ENCODE measurements at places on chromosomes 1 and 21.

DNA sequence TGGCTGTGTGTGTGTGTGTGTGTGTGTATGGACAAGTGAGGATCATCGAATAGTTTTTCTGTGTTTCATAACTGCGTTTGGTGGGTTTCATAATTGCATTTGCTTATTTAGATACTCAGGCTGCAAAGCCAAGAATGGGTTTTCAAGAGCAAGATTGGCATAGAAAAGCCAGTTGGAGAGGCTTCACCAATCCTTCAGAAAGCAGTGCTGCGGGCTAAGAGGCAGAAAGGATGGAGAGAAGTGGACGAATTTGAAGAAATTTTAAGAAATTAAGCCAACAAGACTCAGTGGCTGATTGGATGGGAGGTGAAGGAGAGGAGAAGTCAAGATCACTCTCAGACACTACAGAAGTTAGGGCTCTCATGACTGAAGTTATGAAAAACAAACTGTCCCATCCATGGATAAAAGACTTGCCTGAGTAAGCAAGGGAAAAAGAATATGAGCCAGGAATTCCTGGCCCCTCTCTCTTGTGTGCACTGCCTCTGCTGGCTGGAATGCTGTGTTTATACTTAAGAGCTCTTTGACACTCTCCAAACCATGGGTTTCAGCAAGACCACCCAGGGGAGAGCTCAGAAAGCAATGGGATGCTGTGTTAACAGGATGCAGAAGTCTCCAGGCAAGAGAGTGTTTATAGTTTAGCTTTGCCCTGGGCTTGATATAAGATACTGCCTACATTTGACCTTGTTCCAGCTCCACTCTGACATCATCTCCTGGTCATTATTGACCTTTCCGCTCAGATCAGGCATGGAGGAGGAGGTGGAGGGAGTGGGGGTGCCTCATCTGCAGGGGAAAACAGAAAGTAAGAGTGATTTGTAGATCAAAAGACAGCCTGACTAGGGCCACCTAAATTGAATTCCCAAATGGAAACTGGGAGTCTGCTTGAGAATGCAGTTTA is 232.0 kb upstream of the PLXNA2 start:
- no peak overlapping the region for H3K27ac ChIP-seq
- no peak for DNase-seq
- H3K27me3 ChIP-seq = no peaks in the 10 kb centered on the region
- H3K4me3 ChIP-seq = no peak overlapping the region

DNA sequence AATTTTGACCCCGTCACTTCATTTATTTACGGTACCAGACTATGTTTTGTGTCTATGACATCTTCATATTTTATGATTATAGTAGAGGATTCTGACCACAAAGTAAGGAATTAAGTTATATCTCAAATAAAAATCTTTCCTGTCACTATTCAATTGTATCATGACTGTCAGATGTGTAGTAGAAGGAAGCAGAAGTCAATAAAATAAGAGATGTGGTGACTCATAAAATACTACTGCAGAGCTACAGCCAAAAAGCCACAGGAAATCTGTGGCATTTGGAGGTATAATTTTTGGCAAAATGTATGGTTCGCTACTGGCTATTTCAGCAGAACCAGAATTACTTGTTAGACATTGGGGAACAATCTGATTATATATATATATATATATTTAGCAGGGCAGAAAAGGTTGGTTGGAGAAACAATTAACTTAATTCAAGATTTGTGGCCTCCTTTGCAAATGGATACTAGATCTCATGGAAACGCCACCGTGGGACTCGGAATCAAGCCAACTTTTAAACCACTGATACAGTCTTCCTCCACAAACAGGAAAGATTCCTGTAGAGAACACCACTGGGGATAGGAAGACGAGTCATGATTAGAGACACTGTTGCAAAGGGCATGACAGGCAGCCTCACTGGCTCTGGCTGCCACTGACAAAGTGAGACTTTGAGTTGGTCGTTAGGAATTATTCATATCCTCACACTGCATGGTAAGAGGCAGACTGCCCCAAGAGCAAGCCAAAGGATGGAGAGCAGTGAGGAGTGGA is 5.1 kb downstream of the FCRL2 start:
- no peaks in the 10 kb centered on the region for H3K36me3 ChIP-seq
- H3K27ac ChIP-seq = no peak overlapping the region
- H3K4me3 ChIP-seq = no peak overlapping the region
- H3K4me1 ChIP-seq = no peaks in the 10 kb centered on the region
- DNase-seq = no peak

DNA sequence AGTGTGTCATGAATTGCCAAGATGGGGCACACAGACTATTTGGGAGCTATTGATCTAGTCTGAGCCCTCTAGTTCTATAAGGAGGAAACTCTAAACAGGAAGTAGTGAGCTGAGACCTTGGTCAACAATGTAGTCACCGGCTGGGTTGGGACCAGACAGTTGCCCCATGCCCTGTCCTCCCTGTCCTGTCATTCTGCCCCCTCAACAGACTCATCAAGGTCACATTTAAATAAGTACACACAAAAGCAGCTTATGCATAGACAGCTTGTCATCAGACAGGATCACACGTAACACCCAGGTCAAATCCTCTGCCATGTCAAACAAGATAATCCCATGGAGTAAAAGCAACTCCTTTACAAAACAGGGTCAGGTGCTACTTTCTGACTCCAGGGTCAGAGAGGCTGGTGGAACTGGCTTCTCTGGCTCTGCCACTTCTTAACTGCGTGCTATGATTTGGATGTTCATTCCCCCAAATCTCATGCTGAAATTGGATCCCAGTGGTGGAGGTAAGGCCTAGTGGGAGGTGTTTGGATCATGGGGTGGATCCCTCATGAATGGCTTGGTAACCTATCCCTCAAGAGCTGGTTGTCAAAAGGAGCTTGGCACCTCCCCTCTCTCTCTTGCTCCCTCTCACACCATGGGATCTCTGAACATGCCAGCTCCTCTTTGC is 128.9 kb downstream of the HIVEP3 start:
- H3K4me3 ChIP-seq = no peak overlapping the region
- H3K27me3 ChIP-seq = no peaks in the 10 kb centered on the region
- H3K36me3 ChIP-seq = no peaks in the 10 kb centered on the region

GRCh38 chr1:90274376-90274775 is 279.5 kb downstream of the ZNF326 start:
- H3K4me3 ChIP-seq = no peak overlapping the region
- no peaks in the 10 kb centered on the region for H3K4me1 ChIP-seq
- DNase-seq = no peak
- H3K27me3 ChIP-seq = no peaks in the 10 kb centered on the region
- H3K36me3 ChIP-seq = no peaks in the 10 kb centered on the region

DNA sequence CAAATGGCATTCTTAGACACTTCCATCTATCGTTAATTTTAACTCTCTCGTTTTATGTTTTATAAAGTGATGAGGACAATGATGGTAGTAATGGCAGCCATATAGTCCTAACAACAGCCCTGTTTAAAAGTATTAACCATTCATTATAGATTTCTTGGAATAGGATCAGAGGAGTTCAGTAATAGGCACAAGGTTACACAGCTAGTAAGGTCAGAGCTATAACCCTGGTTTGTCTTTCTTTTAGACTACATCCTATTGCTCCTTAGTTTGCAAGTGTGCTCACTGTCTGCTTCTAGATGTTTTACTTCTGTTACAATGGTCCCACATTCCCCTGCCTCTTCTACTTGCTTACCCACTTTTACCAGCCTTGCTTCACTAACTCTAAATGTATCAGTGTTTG is 50.9 kb downstream of the TLCD4 start:
- peaks cover 15% of the 10 kb centered on the region for H3K4me1 ChIP-seq
- H3K4me3 ChIP-seq = no peak overlapping the region
- H3K36me3 ChIP-seq = no peaks in the 10 kb centered on the region
- DNase-seq = no peak
- H3K27me3 ChIP-seq = no peaks in the 10 kb centered on the region

- H3K27me3 ChIP-seq = no peaks in the 10 kb centered on the region
- DNase-seq = no peak
- H3K27ac ChIP-seq = no peak overlapping the region
- H3K36me3 ChIP-seq = no peaks in the 10 kb centered on the region
- no peaks in the 10 kb centered on the region for H3K4me1 ChIP-seq
Observed at GRCh38 chr1:100364697-100365096, 12.4 kb downstream of the CDC14A start.

GRCh38 chr1:13808729-13809131 is 108.7 kb downstream of the PRDM2 start:
- H3K27ac ChIP-seq = no peak overlapping the region
- H3K27me3 ChIP-seq = no peaks in the 10 kb centered on the region

- no peaks in the 10 kb centered on the region for H3K27me3 ChIP-seq
- H3K4me3 ChIP-seq = no peak overlapping the region
- H3K27ac ChIP-seq = no peak overlapping the region
- H3K36me3 ChIP-seq = no peaks in the 10 kb centered on the region
Observed at GRCh38 chr1:174965362-174966007, 34.3 kb upstream of the CACYBP start.

DNA sequence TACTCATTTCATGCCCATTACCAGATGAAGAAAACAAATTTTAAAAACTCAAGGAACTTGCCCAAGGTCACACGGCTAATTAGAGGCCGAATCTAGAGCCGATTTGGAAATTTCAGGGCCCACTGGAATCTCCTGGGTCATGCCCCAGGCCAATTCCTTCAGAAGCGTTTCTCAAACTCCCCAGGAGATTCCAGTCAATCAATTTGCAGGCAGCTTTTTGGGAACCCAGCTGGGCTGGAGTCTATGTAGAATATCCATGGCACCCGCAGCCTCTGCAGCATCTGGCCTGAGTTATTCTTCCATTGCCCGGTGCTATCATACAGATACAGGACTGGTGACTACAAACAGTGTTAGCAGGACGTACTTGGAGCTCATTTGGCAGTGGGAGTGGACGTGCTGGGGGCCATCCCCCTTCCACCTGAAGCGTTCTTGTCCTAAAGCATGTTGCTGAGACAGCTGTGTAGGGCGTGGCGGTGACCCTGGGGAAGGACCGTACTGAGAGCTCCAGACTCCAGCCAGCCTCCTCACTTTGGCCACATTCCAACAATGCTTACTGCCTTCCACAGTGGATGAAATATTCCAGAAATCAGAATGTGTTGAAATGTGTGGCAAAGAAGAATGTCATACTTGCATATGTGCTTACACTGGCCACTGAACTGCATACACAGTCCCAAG is 38.3 kb downstream of the ABCG1 start:
- H3K4me3 ChIP-seq = no peak overlapping the region
- no peak overlapping the region for H3K27ac ChIP-seq
- no peaks in the 10 kb centered on the region for H3K4me1 ChIP-seq
- no peaks in the 10 kb centered on the region for H3K27me3 ChIP-seq
- DNase-seq = no peak
- no peaks in the 10 kb centered on the region for H3K36me3 ChIP-seq

GRCh38 chr1:232985882-232986526 is 35.6 kb downstream of the NTPCR start:
- H3K36me3 ChIP-seq = no peaks in the 10 kb centered on the region
- H3K4me1 ChIP-seq = no peaks in the 10 kb centered on the region

DNA sequence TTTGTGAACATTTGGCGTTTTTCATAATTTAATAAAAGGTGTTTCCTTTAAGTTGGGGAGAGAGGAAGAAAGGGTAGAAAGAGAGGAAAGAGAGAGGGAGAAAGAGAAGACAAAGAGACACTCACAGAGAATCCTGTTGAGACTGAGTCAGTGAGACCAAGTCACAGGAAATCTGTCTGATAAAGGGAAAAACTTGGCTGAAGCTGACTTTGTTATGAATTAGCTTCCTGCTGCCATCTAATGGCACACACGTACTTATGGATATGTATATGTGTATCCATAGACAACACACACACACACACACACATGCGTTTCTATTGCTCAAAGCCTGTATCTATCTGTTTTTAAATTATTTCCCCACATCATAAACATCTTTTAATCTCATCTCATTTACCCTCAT is 42.5 kb upstream of the DISC1 start:
- H3K27ac ChIP-seq = no peak overlapping the region
- no peaks in the 10 kb centered on the region for H3K4me1 ChIP-seq
- H3K27me3 ChIP-seq = no peaks in the 10 kb centered on the region
- H3K36me3 ChIP-seq = no peaks in the 10 kb centered on the region

GRCh38 chr1:91623020-91623419 is 122.4 kb downstream of the CDC7 start:
- no peak overlapping the region for H3K27ac ChIP-seq
- H3K27me3 ChIP-seq = no peaks in the 10 kb centered on the region
- H3K4me3 ChIP-seq = no peak overlapping the region
- H3K36me3 ChIP-seq = no peaks in the 10 kb centered on the region

- no peaks in the 10 kb centered on the region for H3K36me3 ChIP-seq
- no peak overlapping the region for H3K27ac ChIP-seq
- 0 out of 2 replicates have a peak, but pooled peaks cover 6% of the 10 kb centered on the region for H3K4me1 ChIP-seq
Observed at GRCh38 chr1:114554577-114554976, 26.8 kb downstream of the BCAS2 start.

- H3K4me1 ChIP-seq = peaks cover 7% of the 10 kb centered on the region
- H3K27ac ChIP-seq = no peak overlapping the region
- no peaks in the 10 kb centered on the region for H3K36me3 ChIP-seq
- DNase-seq = peak; percentile 38
Observed at GRCh38 chr1:116910379-116911187, 867 bp downstream of the PTGFRN start.

Data from Caco-2 (cell line).